ENCODE measurements at places on chromosomes 3 and 15.

DNA sequence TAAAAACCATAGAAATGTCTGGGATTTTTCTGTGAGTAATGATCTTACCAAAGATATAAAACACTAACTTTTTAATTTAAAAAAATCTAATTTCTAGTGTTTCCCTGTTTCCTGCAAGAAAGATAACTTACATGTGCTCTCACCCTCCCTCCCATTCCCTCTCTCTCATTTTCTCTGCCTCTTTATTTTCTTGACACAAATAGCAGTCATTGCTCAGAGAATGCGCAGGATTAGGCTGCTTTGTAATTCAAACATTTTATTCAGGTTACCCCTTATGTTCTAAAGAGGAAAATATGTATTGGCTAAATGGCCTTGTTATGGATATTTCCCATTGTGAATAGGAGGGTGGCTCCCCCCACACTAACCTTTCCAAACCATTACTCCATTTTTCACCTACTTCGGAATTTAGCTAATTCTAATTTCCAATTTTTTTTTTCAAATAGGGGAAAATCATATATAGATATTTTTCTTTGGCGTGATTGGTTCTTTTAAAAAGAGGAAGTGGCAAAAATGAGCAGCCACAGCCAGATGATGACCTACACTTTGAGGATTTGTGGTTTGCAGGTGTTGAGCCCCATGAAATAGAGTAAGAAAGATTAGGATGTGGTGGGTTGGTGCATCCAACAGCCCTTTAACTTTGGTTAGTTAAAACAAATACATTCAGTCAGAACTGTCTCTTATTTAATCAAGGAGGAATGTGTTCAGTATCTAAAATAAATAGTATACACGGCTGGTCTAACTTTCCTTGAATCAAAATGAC is 554.4 kb downstream of the IGSF11 start:
- no peak for DNase-seq

DNA sequence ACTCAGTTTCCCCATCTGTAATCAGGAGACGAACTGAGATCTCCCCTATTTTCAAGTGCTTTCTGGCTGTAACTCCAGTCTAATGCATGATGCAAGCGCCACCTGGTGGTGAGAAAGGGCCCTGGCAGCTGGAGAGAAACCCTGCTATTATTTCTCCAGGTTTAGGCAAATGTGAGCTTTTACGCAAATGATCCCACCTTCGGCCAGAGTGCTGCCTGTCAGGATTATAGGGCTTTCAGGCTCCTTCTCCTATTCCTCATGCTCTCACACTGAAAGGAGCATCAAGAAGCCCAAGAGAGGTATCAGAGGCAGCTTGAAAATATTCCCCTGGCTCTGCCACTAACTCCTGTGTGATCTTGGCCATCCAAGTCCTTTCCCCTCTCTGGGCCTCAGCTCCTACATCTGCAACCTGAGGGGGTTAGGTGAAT is 93.9 kb upstream of the RASGRF1 start:
- DNase-seq = peak; percentile 27

- no peak for DNase-seq
These were observed 206.4 kb downstream of the STAG1 start for GRCh38 chr3:136545664-136546268.

- no peak for DNase-seq
These were observed 44.6 kb downstream of the EIF4E3 start for GRCh38 chr3:71680603-71681002.

All from glomerular endothelial cell (primary cell).